ENCODE measurements at places on chromosomes 7 and 10.

DNA sequence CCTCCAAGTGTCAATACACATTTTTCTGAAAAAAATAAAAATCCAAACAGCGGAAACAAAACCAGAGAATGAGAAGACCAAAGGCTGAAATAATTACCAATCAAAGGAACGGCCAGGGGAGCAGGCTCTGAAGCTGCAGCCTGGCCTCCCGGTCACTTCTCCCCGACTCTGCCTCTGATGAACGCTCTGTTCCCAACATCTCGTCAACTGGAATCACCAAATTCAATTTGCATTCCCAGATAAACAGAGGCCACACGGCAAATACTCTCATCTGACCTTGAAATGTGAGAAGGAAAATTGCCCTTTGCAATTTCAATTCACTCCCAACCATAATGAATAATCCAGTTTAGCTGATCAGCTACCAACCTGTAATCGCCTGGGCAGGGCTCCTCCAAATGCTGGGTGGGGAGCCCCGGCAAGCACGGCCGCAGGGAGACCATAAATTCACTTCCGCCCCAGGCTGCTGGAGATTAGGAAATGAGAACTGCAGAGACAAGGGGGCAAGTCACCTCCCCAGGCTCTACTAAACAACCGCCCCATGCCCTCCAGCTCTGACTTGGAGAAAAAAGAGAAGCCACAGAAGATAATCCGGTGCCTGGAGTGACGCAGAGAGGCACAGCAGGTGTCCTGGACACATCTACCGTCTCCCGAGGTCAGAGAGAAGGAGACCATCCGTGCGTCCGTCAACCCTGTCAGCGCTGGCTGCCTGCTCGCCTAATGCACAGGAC lies 153.2 kb downstream of the MAD1L1 start:
- DNase-seq, result no peak

- DNase-seq, result no peak
Observed at GRCh38 chr7:50728184-50728583, 54.5 kb downstream of the GRB10 start.

GRCh38 chr7:68321076-68321639 lies 1277.1 kb upstream of the AUTS2 start:
- DNase-seq, result no peak

DNA sequence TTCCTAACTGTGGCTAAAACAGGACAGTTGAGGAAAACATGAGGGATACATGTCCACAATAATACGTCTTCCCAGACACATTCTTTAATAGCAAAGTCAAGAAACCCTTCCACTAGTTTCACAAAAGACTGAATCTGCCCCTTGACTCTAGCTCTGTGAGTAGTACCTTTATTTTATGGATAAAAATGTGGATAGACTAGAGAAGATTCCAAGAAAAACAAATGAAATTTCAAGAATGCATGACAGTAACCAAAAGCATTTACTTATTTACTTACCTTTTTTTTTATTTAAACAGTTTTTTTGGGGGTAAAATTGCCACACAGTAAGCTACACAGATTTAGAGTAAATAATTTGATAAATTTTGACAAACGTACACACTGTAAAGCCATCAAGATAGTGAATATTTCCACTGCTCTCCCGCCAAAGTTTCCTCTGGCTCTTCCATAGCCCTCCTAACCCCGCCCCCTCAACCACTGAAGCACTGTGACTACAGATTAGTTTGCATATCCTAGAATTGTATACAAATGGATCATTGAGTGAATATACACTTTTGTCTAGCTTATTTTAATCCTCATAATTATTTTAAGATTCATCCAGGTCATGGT lies 420.4 kb upstream of the ZMIZ1 start:
- DNase-seq, result no peak

DNA sequence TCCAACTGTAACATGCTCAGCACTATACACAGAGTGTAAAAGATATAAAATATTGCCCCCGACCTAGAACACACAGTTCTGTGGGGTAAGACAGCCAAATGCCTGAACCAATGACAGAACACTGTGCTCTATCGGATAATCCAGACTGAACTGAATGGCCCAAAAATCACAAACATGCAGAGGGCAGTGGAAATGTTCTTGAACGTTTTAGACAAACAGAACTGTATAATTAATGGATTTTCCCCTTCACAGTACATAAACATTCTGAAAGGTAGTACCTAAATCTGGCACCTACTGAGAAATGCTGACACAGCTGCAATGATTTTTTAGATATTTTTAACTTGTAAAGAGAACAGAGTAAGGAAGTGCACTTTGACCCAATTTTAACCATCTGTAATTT lies 33.4 kb downstream of the PARD3 start:
- no peak for DNase-seq

- no peak for DNase-seq
Observed at GRCh38 chr10:80909254-80909653, 371.6 kb downstream of the SH2D4B start.

DNA sequence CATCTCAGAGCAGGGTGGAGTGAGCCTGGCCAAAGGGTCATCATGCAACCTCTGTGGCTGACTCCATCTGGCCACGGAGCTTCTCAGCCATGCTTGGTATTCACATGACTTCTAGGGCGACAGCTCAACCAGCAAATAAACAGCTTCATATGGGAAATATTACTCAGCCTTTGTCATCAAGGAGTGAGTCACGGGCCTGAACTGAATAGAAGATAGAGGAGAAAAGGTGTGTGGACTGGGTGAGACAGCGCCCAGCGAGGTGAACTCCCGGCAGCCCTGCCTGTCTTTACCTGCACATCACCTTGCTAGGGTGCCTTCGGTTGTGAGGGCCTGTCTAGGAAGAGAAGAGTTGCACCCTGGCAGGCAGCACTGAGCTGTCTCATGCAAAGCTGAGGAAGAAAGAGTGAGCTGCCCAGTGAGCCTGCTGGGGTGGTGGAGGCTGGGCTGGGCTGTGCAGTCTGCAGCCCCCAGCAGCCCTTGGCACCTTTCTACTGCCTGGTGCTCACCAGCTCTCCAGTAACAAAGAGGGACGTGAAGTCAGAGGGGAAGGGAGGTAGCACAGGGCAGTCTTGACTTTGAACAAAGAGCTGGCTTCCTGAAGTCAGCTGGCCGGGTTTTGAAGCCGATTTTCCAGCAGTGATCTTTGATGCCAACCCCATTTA lies 114.2 kb downstream of the EGFR start:
- no peak for DNase-seq

- no peak for DNase-seq
Observed at GRCh38 chr7:53697913-53698312, 662.5 kb downstream of the POM121L12 start.

GRCh38 chr10:102344067-102344466 lies 51.4 kb upstream of the NFKB2 start:
- no peak for DNase-seq

- DNase-seq, result peak; percentile 33
Observed at GRCh38 chr10:21509341-21510240, 15.9 kb downstream of the SKIDA1 start.

GRCh38 chr7:157041004-157041403 lies 30.5 kb upstream of the MNX1 start:
- DNase-seq, result no peak

GRCh38 chr7:152733286-152733934 lies 26.1 kb upstream of the ACTR3B start:
- no peak for DNase-seq

DNA sequence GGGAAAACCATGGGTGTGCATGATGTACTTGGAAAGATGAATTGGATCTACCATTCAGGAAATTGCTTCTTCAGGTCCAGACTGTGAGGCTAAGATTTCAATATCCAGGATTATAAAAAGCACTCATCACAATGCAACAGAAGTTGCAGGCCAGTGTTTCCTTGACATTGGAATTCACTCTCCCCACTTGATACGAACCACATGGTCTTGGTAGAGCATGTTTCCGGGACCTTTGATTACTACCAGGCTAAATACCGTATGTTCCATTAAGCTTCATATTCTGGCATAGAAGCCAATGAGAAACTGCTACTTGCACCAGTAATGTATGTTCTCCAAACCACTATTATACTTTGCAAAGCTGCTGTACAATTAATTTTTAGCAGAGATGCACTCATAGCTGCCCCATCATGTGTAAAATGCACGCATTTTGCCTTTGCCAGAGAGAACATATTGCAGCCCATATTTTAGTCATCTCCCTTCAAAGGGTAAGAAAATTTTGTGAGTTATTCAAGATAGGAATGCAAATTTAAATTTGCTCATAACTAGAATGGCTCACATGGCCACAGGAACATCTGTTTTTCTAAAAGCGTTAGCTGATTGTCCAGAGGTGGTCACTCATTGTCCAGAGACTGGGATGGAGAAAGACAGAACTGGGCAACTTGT lies 8.1 kb downstream of the FRMD4A start:
- DNase-seq, result no peak

GRCh38 chr7:155993420-155994278 lies 181.4 kb upstream of the SHH start:
- DNase-seq, result no peak

DNA sequence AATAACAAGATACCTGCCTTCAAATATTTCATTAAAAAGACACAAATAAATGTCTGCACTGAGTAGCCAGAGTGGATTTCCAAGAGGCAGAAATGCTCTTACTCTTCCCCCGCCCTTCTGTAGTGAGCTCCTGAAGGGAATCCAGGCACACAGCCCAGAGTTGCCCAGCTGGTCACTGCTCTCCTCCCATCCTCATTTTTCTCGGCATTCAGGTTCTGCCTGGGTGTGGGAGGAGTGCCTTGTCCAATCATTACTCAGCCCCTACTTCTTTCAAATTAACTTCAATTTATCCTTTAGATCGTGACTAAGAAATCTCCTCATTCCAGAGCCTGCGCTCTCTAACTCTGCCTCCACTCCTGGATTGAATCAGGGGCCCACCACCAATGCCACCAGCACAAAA lies 12.2 kb downstream of the CCDC6 start:
- DNase-seq, result no peak

DNA sequence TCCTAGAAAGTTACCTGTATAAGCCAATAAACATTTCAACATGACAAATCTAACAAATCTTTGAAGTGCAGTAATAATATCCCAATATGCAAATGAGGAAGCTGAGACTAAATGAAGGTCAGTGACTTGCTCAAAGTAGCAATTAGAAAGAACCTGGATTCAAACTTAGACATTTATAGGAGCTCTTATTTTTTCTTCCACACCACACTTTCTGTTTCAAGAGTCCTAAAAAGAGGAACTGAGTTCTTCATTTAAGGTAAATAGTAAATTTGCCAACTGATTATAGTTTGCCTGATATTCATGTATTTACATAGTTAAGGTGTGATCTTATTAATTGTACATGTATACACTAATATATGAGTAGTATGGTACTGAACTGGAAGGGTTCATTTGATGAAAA lies 44.0 kb downstream of the KLHDC10 start:
- DNase-seq, result peak; percentile 32

GRCh38 chr7:157685430-157686284 lies 348.9 kb downstream of the DNAJB6 start:
- no peak for DNase-seq

DNA sequence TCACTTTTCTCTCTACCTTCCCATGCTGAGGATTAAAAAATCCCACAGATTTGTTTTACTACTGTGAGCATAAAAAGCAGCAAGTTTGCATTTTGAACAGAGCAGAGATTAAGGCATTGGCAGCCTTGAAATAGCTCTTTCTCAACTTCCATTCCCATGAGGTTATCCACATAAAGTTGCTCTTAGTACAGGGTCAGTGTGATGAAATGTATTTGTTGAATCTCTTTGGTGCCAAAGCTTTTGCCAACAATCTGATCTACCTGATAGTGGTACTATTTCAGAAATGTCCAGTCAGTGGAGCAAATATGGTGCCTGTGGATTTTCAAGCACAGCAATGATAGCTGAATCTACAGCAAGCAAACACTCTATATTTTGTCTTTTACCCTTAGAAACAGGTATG lies 254.8 kb downstream of the INHBA start:
- no peak for DNase-seq

DNA sequence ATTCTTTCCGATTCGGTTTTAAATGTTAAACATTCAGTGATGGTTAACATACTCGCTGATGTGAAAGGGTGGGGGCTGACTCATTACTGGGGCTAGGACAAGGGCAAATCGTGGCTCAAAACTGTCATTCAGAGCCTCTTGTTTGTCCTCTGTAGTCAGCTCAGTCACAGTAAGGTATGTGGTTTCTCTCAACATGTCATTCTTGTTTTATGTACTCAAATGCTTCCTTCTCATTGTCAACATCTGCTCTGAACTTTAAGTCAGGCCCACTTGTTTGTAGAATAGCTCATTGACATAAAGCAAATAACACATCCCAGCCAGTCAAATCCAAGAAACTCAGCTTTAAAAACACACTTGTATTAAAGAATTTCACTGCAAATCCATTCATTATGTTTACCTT lies 7.3 kb downstream of the SLC16A9 start:
- no peak for DNase-seq

GRCh38 chr7:24442170-24442777 lies 131.0 kb upstream of the PALS2 start:
- DNase-seq, result no peak

GRCh38 chr7:1377111-1377909 lies 82.0 kb downstream of the MICALL2 start:
- DNase-seq, result no peak

DNA sequence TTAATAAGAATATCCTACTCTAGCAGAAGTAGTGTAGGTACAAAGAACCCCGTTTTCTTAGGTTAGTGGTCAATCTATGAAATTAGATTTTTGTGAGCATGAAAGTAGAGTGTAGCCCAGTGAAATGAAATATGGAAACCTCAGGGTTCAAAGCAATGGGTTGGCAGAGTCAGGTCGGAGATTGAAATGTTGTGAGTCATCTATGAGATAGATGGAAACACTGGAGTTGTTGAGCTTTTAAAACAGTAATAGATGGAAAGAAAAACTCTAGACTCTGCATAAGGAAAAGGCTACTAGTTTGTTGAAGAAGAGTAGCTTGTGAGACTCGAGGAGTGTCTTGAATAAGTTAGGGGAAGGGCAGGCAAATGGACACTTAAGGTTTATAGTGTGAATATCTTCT lies 251.9 kb downstream of the EXOC4 start:
- no peak for DNase-seq

Data from GM20000 (cell line).